Hindlimb muscle (tissue), 1 donor: ENCODE measurements at places on chromosomes 2 and 18.

DNA sequence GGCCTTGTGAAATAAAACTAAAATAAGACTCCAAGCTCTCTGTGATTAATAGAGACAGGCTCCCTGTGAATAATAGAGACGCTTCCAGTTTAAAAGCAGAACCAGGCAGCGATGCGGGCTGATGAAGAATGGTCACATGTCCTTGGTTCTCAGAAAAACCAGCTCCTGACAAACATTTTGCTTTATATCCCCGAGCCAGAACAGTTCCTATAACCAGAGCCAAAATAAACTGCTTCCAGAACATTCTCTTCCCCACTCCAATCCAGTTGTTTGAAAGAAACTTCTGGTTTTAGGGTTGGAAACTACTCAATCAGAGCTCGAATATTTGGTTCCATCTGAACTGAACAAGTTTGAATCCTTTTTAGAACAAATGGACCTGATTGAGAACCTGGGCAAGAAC lies 213.7 kb downstream of the TSN start:
- DNase-seq, result peak; percentile 69

DNA sequence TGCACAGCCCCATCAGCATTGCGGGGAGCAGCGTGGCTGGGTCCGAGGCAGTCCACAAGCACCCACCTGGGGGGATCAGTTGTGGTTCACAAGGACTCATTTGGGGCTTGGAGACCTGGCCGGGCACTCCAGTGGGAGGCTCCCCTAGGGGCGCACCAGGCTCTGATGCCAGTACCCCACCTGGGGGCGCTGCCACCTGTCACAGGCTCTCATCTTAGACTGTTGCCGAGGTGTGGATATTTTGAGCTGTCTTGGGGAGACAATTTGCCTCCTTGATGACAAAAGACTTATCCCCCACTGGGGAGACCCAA lies 3.0 kb downstream of the ADRA2B start:
- DNase-seq, result no peak

DNA sequence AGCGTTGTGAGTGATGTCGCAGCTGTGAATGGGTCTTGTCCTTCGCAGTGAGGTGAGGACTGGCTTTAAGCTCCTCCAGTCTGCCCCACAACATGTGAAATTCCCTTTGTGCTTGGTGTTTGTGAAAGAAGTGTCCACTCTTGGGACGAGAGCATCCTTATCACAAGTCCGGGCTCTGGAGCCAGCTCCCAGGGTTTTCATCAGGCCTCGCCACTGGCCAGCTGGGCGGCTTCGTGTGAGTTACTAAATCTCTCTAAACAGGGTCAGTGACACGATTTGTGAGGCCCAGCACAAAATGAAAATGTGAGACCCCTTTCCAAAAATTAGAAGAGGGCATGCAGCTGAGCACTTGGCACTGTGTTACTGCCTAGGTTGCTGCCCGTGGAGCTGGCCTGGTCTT lies 115.9 kb downstream of the VAPA start:
- no peak for DNase-seq

- DNase-seq, result no peak
These were observed 562.0 kb downstream of the NR4A2 start for GRCh38 chr2:155770516-155770915.
